ENCODE measurements at places on chromosomes 2 and 18.

DNA sequence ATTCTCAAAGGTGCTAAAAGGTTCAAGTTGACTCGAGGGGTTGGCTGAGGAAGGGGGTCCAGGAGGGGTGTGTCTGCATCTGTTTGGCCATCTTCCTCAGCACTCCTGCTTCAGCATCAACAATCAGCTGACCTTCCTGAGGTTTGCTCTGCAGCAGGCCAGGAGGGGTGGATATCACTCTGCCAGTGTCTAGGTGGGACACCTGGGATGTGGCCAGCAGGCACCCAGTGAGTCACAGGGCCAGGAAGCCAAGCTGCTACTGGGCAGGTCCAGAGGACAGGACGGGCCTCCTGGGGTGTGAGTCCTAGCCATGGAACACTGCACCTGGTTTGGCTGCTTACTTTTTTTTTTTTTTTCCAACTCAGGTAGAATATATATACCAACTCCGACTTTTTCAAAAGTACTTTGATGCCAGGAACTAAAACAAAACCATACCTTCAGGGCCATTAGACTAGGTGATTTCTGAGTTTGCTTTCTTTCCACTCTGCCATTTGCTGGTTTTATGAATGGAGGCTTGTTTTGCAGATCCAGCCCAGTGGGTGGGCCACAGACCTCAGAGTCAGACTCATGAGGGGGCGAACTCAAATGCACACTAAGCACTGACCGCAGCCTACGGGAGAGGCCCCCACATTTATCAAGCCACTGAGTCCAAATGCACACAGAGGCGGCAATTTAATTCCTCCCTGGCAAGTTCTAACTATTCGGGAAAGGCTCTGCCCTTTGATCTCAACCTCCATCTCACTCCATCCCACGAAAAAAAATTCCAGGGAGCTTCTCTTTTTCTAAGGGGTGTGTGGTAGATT lies 76.0 kb downstream of the UXS1 start:
- DNase-seq = no peak

DNA sequence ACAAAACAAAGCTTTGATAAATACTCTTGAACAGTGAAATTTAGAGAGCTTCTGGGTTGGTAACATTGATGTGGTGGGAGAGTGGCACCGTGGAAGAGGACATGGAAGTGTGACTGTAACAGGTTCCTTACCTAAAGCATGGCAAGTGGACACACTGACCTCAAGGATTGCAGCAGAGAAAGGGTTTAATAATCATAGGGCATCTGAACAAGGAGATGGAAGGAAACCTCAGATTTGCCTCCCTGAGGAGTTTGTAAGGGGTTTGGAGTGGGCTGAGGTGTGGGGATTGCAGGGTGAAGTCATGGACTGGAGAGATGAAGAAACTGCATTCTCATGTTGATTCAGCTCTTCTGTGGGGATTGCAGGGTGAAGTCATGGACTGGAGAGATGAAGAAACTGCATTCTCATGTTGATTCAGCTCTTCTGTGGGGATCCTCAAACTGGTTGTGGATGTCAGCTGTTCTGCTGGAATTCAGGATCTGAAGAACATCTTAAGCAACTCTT lies 83.8 kb upstream of the TLK1 start:
- no peak for DNase-seq

DNA sequence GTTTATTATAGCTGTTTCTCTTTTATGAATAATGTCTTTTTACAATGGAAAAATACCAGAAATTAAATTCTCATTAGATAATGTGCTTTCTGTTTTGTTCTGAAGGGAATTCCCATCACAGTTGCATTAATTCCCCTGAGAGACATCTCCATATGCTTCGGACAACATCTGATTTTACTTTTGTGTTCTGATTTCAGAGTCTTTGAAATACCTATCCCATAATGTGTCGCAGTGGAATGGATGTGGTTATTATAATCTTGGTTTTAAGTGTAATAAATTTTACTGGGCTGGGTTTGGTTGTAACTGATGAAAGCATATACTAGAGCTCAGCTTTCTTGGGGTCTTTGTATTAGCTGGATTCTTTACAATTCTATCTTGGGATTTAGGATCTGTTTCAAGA lies 12.5 kb downstream of the SPTBN1 start:
- no peak for DNase-seq

GRCh38 chr2:21256006-21256405 lies 132.2 kb downstream of the TDRD15 start:
- no peak for DNase-seq

- DNase-seq = no peak
Observed at GRCh38 chr2:72964146-72964525, 46.8 kb downstream of the EMX1 start.

DNA sequence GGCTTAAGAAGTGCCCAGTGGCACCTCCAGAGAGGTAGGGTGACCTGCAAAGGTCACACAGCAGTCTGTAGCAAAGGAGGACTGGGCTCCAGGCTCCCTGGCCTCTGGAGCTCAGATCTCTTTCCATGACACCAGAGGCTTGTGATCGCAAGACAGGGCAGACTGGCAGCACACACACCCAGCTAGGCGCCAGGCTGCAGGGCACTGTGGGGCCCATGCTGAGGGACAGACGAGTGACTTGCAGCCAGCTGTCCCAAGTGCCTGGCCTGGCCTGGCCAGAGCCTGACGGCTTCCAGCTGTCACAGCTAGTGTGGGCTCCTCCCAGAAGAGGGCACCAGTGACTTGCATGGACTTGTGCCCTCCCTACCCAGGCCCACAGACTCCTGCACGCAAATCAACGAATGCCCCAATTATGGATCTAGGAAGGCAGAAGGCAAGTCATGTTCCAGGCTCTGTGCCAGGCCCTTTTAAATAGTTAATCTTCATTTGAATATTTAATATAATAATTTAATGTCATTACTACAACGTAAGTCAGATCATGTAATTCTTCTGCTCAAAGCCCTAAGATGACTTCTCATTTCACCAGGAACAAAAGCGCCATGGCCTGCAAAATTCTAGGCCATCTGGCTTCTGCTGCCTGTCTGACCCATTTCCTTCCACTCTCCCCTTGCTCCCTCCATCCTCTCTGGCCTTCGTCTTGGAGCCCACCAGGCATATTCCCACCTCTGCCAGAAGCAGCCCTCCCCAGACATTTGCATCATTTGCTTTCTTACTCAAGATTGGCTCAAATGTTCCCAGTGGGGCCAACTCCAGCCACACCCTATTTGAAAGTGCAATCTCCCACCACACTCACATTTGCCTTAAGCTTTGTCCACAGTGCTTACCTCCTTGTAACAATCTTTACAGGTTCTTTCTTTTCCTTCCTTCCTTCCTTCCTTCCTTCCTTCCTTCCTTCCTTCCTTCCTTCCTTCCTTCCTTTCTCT lies 3.7 kb upstream of the SPEG start:
- no peak for DNase-seq

- DNase-seq = no peak
Observed at GRCh38 chr2:174717916-174718315, 46.4 kb downstream of the CHRNA1 start.

- DNase-seq = no peak
Observed at GRCh38 chr2:212208467-212208866, 330.1 kb downstream of the ERBB4 start.

DNA sequence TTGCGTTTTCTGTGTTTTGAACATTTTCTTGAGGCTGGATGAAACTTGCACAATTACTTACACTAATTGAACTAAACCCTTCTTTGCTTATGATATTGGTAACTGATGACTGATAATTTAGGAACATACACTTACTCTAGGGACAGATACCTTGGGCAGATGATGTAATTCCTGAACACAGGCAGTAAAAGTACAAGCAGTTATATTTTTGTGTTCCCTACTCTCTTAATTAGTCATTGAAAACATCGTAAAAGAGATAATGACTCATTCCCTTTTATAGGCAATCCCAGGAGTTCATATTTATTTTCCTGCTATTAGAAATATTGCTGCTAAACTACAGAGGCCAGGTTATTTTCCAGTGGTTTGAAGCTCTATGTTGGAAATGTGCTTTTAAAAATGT lies 46.4 kb downstream of the CCDC85A start:
- DNase-seq = no peak

DNA sequence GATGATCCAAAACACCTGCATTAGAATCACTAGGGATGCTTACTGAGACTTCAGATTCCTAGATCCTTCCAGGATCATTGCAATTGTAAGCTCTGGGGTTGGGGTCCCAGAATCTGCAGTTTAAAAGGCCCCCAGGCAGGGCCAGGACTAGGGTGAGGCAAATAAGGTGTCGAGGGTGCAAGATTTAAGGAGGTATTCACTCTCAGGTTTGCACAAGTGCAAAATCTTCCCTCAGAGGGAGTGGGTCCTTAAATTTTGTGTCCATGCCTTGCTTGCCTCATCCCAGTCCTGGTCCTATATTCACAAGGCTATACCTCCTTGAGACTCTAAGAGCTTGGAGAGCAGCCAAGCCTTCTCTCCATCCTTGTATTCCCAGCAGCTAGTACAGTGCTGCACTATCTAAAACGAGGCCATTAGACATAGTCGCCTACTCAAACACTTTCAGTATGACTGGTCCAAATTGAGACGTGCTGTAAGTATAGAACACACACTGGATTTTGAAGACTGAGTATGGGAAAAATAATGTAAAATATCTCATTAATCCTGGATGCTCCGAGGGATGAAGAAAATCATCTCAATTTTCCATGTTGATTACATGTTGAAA lies 31.6 kb upstream of the MREG start:
- DNase-seq = no peak

- DNase-seq = no peak
Observed at GRCh38 chr2:113822087-113822815, 65.8 kb upstream of the SLC35F5 start.

DNA sequence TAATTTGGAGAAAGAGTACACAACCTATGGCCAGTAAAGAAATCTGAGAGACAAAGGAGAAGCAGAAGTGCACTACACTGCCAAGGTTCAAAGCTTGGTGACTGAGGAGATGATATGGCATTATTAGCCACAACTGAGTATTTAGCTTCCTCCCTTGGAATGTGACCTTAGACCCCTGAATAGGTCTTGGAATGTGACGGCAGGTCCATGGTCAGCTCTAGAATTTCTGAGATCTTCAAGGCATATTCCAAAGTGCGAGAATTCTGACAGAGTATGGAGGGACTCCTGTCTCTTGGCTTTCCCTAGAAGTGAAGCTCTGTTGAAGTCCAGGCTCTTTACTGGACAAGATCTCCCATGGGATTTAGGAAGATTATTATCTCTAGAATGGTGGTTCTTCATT lies 130.0 kb upstream of the FN1 start:
- no peak for DNase-seq

DNA sequence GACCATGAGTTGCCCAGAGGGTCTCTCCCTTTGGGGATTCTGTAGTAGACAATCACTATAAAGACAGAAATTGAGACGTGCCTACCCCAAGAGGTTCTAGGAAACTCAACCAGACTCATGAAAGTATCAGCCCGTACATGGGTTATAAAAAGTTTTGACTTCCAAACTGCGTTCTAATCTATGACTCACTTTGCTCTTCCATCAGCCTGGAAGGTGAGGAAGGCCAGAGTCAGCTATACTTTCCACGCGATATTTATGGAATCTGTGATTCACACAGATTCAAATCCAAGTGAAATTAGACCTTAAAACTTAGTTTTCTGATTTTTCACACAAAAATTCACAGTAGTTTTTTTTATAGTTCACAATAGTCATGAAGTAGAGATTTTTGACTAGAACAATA lies 7.7 kb upstream of the LYPD1 start:
- DNase-seq = no peak

DNA sequence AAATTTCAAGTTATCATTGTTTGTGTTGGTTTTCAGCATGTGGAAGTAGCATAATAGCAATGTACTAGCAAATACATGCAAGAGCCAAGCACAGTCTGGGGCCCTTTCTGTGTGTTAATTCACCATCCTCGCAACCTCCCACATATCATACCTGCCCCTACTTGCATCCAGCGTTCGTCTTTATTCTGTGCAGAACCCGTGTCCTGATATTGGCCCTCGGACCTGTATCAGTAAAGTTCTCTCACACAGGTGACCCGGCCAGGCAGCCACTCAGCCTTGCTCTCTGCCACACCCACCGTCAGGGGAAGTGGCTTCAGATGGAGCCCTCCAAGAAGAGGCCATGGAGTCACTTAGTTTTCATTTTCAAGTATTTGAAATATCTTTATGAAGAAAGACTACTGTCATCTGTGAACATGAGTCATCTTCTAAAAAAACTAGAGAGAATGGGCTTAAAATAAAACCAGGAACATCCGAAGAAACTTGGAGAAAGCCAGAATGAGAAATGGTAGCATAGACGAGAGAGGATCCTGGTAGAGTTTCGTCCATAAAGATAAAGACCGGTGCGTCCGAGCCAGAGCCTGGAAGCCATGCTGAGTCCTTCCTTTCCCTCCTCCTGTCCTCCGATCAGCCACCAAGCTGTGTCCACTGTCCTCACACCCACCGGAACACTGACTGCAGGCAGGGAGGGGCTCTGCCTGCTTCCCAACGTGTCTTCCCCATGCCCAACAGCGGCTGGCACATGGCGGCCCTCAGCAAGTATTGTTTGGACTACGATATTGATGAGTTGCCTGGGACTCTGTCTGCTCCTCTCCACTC lies 57.3 kb upstream of the RPL31 start:
- DNase-seq = no peak

DNA sequence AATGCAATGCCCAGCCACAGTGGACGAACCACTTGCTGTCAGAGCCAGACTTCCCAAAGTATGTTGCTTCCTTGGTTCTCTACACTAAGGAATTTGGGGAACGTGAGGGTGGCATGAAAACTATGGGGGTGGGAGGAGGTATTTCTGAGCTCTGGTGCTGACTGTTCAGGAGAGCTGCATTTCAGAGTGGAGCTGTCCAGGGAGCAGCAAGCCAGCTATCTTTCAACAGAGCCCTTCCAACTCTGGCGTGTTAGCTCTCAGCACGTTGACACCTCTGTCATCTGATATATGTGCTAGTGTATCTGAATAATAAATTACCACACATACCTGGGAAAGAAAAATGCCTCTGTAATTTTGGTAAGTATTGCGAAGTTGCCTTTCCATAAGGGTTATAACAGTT lies 66.1 kb downstream of the SAP130 start:
- no peak for DNase-seq

DNA sequence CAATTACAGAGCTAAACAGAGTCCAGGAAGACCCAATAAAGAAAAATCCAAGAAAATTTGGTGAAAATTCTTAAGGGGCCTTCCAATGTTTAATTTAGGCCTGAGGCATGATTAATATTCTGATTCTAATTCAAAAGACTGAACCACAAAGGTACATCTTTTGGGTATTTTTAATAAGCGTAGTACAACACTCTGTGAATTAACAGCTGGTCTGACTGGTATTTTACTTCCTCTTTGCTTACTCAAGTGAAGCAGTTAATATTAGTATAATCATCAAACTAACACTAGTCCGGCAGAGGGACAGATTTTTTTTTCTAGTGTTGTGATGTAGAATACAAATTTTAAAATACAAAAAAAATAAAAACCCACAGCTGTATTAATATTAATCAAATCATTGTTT lies 652.9 kb downstream of the NR4A2 start:
- DNase-seq = no peak

DNA sequence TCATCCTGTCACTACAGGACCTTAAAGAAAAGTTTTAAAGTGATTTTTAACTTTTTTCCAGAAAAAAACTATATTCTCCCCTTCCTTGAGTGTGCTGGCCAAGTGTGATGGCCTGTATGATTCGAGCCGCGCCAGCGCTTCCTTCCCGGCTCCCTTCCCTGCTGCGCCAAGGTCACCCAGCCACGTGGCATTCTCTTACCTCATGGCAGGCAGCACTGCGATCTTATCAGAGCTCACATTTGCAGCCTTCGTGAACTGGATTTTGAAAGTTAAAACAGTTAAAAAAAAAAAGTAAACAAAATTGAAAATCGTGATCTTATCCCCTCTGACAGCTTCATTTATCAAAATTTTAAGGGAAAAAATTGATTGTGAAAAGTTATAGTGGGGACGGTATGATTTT lies 279.8 kb downstream of the PTGR3 start:
- DNase-seq = no peak

GRCh38 chr18:69444221-69444620 lies 43.5 kb downstream of the DOK6 start:
- no peak for DNase-seq

All from activated gamma-delta T cell treated with Interleukin-2 at 50 U/mL for 16 hours (primary cell).